Stimulated activated CD4-positive, alpha-beta T cell treated with anti-CD3 and anti-CD28 coated beads, Interleukin-12 subunit alpha, Interleukin-12 subunit beta, amount 100 ng/mL, for 4 hours (primary cell): ENCODE measurements at places on chromosomes 7 and 10.

DNA sequence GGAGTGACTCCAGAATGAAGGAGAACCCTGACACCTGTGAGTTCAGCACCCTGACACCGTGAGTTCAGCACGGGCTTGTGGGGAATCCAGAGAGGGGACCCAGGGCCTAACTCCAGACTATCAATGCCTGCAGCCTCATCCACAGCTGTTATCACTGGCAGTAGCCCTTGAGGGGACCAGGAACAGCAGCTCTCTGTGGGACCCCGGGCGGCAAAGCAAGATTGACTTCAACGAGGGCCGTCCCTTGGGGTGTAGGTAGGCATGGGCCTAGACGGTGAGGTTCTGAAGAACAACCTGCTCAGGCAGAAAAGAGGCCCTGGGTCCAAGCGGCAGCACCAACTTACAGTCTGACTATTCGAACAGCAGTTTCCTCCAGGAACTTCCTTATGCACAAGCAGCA, 8.9 kb downstream of the GRID1 start:
- no peak for DNase-seq

DNA sequence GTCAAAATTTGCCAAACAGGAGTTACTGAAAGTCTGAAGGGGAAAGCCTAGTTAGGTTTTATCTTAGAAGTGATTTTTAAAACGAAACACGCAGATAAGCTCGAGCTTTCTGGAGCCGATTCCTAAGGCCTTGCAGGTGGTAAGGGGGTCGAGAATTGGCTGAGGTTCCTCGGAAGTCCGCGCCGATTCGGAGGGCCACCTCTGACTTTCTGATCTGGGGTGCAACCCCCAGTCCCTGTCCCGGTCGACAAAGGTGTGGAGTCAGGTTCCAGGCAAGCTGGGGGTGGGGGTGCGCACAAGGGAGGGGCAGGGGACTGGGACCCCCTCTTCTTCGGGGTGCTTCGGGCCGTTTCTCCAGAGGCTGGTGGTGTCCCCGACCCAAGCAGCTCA, 701 bp upstream of the CUL1 start:
- DNase-seq, result no peak

GRCh38 chr10:30080161-30080560, 20.8 kb upstream of the JCAD start:
- DNase-seq, result no peak

- DNase-seq, result no peak
Observed at GRCh38 chr10:45624724-45625123, 47.8 kb downstream of the ZFAND4 start.

DNA sequence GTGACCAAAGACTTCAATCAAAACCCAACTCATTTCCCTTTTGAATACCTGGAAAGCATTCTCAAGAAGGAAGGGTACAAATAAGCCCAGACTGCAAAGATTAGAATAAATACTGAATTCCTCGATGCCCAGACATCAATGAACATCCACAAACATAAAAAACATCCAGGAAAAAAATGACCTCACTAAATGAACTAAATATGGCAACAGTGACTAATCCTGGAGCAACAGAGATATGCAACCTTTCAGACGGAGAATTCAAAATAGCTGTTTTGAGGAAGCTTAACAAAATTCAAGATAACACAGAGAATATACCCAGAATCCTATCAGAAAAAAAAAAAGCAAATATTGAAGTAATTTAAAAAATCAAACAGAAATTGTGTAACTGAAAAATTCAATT, 43.2 kb downstream of the PCLO start:
- no peak for DNase-seq
